ENCODE measurements at places on chromosomes 16 and 17.

GRCh38 chr17:47218896-47219430 is 9.8 kb downstream of the MYL4 start:
- no peak for DNase-seq
- no peaks in the 10 kb centered on the region for H3K36me3 ChIP-seq

GRCh38 chr16:2467528-2468232 is 3.4 kb upstream of the NTN3 start:
- peaks cover 3% of the 10 kb centered on the region for H3K27me3 ChIP-seq
- H3K27ac ChIP-seq: no peak overlapping the region
- H3K4me3 ChIP-seq: peak overlapping the region; percentile 75
- no peaks in the 10 kb centered on the region for H3K36me3 ChIP-seq
- DNase-seq: peak; percentile 89

DNA sequence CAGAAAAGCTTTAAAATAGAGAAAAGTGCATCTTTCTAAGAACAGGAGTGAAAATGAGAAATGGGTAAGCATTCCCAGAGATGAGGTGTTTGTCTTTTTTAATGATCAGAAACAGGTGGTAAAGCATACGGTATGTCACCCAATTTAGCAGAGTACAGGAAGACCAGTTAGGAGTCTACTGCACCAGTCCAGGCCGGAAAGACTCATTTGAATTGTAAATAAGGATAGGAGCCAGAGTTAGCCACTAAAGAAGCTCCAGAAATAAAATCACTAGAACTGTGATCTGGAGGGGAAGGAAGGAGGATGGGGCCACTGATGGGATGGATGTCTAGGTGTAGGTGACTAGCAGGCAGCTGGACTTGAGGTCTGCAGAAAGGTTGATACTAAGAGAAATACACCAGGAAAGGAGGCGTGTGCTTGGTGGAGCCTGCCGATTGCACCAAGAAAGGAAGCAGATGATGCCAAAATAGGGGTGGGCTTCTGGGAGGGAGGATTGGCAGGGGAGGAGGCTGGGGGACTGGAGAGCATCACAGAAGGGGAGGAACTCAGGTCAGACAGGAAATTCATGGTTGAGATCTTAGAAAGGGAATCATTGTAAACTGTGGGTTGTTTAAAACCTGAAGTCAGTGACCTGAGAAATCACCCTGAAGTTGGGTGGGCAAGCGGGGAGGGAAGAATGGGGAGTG is 8.1 kb upstream of the NAT9 start:
- H3K4me1 ChIP-seq: no peaks in the 10 kb centered on the region
- no peaks in the 10 kb centered on the region for H3K27me3 ChIP-seq
- no peak overlapping the region for H3K4me3 ChIP-seq

DNA sequence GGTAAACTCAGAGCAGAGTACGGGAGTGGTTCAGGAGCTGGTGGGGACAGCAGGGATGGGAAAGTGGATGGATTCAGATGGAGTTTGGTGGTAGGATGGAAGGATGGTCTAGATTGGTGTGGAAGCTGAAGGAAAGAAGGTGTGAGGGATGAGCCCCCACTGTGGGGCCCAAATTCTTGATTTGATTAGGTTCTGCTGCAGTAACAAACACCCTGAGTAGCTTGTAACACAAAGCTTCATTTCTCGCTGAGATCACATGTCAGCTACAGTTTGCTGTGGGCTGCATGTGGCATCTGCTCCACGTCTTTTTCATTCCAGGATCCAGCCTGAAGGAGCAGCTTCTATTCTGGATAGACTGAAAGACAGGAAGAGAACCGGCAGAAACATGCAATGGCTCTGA is 143.8 kb downstream of the IRX3 start:
- no peak for DNase-seq
- H3K4me3 ChIP-seq: no peak overlapping the region
- no peaks in the 10 kb centered on the region for H3K36me3 ChIP-seq
- H3K27ac ChIP-seq: no peak overlapping the region
- H3K4me1 ChIP-seq: no peaks in the 10 kb centered on the region

DNA sequence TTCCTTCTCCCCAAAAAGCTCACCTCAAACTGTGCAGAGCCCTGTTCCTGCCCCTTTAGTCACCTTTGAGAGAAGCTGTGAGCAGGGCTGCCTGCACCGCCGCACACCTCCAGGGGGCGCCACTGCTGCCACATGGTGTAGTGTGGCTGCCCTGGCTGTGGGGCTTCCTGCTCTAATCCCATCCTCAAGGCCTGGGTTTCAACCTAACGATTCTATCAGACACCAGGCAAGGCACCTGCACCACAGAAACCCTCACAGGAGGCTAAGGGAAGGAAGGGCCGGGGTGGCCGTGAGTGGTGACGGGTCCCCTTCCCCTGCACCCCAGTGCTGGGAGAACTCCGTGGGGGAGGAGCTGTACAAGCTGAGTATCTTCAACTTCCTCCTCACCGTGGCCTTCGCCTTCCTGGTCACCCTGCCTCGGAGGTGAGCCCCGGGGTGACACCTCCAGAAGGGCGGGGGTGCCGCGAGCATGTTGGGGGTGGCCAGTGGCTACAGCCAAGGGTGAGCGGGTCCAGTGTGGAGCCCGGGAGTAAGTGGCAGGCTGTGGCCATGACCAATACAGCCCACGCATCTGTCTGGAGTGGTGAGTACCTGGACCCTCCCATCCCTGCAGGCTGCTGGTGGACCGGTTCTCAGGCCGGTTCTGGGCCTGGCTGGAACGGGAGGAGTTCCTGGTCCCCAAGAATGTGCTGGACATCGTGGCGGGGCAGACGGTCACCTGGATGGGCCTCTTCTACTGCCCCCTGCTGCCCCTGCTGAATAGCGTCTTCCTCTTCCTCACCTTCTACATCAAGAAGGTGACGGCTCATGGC is 7.0 kb downstream of the TMC8 start:
- H3K4me3 ChIP-seq: no peak overlapping the region
- H3K36me3 ChIP-seq: no peaks in the 10 kb centered on the region
- DNase-seq: no peak
- no peaks in the 10 kb centered on the region for H3K27me3 ChIP-seq
- H3K27ac ChIP-seq: no peak overlapping the region

DNA sequence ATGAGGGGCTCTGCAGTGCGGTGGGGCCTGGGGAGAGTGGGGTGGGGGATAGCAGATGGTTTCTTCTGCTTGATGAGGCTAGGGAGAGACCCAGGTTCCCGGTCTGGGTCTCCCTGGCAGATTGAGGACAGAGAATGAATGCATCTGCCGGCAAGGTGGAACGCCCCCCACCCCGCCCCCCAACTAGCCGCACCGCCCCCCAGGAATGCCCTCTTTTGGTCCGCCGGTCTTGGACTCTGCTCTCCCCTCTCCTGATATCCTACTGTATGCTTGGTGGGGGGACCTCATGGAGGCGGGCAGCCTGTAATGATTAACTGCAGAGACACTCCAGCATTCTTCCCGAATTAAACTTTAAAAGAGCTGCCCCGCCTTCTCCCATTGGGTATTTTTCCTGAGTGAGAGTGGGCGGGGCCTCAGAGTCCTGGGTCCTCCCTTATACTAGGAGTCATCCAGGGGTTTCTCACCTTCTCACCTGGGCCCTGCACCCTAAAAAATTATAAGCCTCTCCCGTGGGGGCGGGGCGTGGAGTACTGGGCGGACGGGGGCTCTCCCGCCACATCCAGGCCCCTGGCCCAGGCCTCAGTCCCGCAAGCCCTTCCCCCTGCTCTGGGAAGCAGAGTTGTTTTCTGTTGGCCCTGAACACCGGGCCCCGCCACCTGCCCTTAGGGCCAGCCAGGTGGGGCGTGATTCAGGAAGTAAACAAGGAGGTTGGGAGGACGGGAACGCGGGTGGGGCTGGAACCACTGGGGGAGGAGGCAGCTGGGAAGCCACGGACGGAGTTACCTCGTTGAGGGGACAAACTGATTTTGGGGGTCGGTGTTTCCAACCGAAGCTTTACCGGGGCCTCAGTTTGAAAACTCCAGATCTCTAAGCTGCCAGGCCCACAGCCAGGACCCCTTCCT is 1.5 kb downstream of the GRB7 start:
- H3K4me3 ChIP-seq: peak overlapping the region; percentile 22
- no peak overlapping the region for H3K27ac ChIP-seq
- peaks cover 6% of the 10 kb centered on the region for H3K27me3 ChIP-seq
- no peaks in the 10 kb centered on the region for H3K36me3 ChIP-seq

- H3K4me3 ChIP-seq: peak overlapping the region; percentile 66
- H3K4me1 ChIP-seq: no peaks in the 10 kb centered on the region
- H3K27me3 ChIP-seq: peaks cover 16% of the 10 kb centered on the region
Measured at GRCh38 chr16:57984443-57985203, 13.7 kb upstream of the CNGB1 start.

- H3K4me1 ChIP-seq: no peaks in the 10 kb centered on the region
- H3K36me3 ChIP-seq: no peaks in the 10 kb centered on the region
- no peaks in the 10 kb centered on the region for H3K27me3 ChIP-seq
Measured at GRCh38 chr16:76676356-76676755, 399.2 kb downstream of the CNTNAP4 start.

DNA sequence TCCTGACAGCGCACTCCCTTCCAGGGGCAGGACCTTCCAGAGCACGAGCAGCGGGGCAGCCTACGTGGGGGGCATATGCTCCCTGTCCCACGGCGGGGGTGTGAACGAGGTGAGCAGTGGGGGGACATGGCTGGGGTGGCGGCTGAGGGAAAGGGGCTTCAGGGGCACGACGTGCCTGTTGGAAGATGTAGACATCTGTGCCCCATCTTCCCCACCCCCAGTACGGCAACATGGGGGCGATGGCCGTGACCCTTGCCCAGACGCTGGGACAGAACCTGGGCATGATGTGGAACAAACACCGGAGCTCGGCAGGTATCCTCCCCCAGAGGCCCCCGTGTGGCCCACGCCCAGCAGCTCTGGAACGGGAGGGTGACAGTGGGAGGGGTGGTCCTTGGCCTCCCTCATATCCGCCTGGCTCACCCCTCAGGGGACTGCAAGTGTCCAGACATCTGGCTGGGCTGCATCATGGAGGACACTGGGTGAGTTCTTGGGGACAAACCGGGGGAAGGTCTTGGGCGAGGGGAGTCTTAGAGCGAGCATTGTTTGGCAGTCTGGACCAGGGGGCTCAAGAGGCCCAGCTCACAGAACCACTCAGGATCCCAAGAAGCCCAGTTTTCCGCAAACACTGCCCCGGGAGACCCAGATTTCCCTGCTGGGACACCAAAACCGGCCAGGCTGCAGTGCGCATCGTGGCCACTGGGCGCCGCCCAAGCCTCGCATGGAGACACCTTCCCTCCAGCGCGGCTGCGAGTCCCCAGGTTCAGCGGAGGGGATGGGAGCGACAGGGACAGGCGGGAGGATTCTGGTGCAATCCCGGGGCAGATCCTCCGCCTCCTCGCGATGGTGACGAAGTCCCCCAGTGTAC is 15.7 kb downstream of the ADAM11 start:
- peak; percentile 88 for DNase-seq
- no peak overlapping the region for H3K27ac ChIP-seq
- H3K36me3 ChIP-seq: no peaks in the 10 kb centered on the region
- H3K4me1 ChIP-seq: peaks cover 14% of the 10 kb centered on the region

DNA sequence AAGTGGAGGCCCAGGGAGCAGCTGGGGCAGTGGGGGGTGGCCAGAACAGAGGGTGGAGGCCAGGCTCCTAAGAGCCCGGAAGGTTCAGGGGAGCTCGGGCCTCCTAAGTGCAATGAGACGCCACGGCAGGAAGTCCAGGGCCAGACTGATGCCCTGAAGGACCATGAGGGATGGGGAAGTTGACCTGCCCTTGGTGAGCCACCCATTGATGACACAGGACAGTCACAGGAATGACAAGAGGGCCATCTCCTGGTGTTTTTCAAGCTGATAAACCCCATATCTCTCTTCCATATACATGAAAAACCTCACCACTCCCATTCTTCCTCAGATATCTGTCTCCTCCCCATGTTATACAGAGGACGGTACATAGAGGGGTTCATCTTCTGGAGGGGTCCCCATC is 5.8 kb upstream of the MRPL58 start:
- H3K27me3 ChIP-seq: no peaks in the 10 kb centered on the region
- H3K4me3 ChIP-seq: no peak overlapping the region
- peaks cover 2% of the 10 kb centered on the region for H3K4me1 ChIP-seq

DNA sequence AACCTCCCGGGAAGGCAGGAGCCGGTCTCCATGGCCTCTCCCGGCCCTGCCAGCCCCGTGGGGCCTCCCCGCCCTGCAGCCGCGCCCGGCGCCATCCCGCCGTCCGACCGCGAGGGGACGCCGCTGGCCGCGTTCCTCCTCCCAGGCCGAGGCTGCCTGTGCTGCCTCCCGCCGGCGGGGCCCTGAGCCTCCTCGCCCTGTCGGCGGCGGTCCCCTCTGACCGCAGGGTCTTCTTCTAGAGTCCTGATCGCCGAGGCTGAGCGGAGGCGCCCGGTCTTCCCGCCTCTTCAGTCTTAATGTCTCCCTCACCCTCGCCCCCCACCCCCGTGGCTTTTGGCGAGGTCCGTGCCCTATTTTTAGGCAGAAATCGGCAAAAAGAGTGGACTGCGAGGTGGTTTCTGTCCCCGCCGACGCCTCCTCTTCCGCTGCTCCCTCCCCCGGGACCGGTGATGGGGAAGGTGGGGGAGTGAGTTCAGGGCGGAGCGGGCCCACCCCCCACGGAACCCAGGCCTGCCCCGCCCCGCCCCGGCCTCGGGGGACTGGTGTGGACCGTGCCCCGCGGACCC is 794 bp upstream of the CPNE7 start:
- no peak overlapping the region for H3K27ac ChIP-seq
- H3K27me3 ChIP-seq: peaks cover 67% of the 10 kb centered on the region
- DNase-seq: peak; percentile 58
- H3K4me3 ChIP-seq: peak overlapping the region; percentile 47

DNA sequence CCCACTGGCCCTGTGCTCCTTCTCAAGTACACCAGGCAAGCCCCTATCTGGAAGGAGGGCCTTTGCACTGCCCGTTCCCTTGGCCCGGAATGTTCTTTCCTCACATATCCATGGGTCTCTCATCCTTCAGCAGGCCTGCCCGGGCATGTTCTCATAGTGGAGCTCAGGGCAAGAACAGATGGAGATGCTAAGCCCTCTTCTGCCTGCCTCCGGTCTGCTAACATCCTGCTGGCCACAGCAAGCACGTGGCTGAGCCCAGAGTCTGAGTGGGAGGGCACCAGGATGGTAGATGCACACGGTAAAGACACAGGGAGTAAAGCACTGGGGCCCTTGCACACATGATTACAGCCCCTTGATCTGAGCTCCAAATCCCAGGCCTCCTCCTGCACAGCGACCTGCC is 19.8 kb upstream of the ANKRD40CL start:
- no peak overlapping the region for H3K27ac ChIP-seq
- no peaks in the 10 kb centered on the region for H3K4me1 ChIP-seq
- DNase-seq: no peak
- no peak overlapping the region for H3K4me3 ChIP-seq

DNA sequence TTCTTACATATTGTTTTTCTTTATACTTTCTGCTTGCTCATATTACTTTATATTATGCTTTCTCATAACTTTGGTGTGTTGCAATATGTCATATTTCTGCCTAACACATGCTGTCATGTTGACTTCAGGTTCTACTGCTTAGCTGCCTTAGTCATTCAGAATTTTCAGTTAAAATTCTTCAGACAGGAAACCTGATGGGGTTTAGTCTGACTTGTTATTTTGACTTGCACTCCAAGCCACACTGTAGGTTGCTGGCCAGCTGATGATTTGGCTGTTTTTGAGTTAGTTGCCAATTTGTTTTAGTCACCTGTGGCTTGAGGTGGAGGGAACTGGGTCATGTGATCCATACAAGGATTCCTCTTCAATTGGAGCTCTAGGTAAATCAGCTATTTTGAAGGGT is 315.4 kb downstream of the MAP2K6 start:
- no peak for DNase-seq
- peaks cover 41% of the 10 kb centered on the region for H3K4me1 ChIP-seq
- H3K27ac ChIP-seq: no peak overlapping the region
- H3K36me3 ChIP-seq: no peaks in the 10 kb centered on the region
